ENCODE measurements at places on chromosomes 1 and 21.

- no peak for DNase-seq
Observed at GRCh38 chr1:108117945-108118902, 81.9 kb downstream of the SLC25A24 start.

GRCh38 chr1:246726255-246726679 is 2.1 kb downstream of the SCCPDH start:
- DNase-seq: no peak

GRCh38 chr21:21029164-21029563 is 31.0 kb downstream of the NCAM2 start:
- no peak for DNase-seq

- DNase-seq: no peak
Observed at GRCh38 chr1:88354256-88354655, 329.8 kb upstream of the PKN2 start.

- DNase-seq: no peak
Observed at GRCh38 chr1:200133123-200133522, 105.6 kb downstream of the NR5A2 start.

DNA sequence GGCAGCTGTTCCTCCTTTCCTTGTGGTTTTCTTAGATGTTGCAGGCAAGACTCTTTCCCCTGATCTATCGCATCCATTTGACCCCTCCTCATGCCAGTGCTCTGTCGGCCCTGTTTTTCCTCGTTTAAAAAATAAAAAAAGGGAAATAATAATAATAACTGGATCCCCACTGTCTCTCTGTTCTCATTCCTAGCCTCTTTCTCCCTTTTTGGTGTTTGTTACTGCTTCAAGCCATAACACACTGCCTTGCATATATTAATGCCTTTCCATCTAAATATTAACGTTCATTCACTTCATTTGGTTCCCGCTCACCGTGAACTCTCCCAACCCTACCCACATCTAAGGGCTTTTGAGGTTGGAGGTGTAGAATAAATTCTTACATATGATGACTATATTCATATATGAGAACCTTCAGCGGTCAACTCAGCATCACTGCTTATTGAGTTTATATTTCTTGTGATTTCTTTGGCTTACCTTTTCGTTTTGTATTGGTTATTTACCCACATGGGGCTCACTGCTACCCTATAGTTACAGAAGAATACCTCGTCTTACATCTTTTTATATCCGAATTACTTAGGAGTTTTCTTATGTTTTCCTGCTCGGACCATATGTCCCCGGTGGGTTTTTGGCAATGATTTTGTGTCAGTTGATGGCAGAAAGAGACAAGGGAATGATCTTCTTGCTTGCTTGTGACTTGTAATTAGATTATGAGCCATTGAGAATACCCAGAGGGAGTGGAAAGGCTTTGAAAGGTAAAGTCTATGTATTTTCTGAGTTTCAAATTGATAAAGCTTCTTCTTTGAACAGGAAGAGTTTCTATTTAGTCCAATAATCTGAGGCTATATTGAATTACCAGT is 805 bp downstream of the ATG4C start:
- DNase-seq: no peak

GRCh38 chr1:162328512-162328911 is 48.1 kb downstream of the SPATA46 start:
- DNase-seq: no peak

DNA sequence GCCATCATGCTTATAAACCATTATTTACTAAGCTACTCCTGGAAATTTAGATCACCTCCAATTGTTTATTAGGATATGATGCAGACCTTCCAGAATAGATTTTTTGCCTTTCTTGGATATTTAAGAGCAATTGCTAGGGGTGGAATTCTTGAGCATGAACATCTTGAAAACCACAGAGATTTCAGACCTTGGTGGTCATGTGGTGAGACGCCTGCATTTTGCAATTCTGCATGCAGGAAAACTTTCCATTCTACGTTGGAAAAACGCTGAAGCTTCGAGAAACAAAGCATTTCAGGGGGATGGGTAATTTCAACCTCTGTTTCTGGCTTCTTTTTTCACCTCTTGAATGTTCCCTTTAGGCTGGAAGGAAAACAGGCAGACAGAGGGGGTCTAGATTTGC is 596.3 kb downstream of the KIF26B start:
- DNase-seq: peak; percentile 88

- no peak for DNase-seq
Observed at GRCh38 chr1:56915960-56916359, 49.9 kb downstream of the C8B start.

- peak; percentile 89 for DNase-seq
Observed at GRCh38 chr1:39189592-39190041, 14.9 kb upstream of the MACF1 start.

- no peak for DNase-seq
Observed at GRCh38 chr1:230219174-230220067, 152.4 kb downstream of the GALNT2 start.

DNA sequence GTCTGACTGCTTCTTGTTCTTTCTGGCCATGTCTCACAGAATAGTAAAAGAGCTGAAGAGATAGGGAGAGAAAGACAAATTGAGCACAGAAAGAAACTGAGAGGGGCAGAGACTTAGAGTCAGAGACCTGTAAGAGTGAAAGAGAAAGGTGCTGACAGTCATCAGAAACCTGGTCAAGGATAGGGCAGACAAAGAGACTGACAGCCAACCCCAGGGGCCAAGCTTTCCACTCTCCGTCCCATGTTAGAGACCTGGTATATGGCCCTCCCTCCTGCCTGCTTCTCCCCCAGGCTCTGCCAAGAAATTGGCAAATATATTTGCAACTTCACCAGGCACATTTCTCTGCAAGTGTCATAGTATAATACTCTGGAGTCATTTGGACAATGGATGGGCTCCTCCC is 64.6 kb downstream of the RHBG start:
- DNase-seq: no peak

DNA sequence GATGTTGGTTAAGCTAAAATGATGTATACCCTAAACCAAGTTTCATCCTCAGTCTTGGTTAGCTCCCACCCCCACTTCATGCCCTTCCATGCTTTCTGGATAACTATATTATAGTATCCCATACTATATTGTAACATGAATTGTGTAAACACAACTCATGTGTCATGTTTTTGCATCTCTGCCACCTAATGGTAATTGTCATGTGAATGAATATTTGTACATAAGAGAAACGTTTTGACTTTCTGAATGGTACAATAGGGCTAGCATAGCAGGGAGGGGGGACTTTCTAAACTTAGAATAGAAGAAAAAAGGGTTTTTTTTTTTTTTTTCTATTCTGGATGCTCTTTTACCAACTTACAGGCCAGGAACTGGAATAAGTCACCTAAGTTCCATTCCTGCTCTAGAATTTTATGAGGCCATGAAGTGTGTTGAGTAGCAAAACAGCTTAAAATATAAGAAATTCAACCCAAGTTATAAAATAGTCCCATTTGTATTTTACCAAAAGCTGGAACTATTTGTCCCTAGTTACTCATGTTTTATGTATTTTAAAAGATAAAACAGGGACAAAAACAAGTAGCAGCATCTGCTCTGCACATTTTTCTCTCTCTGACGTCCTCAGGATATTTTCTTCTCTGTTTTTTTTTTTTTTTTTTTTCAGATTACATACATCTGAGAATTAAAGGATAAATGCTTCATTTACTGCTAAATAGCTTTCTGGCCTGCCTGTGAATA is 77.4 kb downstream of the HLX start:
- DNase-seq: no peak

DNA sequence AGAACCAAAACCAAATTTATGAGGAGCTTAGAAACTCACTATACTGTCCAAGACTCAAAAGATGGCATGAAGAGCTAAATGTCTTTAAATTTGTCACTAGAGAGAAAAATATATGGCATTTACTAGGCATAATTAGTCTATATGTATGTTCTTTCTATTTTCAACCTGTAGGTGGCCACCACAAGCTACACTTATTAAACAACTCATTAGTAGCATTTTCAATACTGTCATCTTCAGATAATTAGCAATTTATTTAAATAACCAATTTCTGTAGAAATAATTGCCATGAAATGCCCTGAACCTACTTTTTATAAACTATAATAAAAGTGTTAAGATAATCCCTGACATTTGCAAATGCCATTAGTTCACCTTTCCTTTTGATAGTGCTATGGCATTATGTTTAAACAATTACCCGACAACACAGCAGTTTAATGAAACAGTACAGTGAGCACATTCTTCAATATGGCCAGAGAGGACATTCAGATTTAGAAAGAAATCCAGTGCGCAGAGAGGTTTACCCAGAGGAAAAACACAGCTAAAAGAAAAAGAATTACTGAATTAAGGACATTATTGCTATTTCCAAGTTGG is 522.5 kb downstream of the PTBP2 start:
- peak; percentile 38 for DNase-seq

GRCh38 chr1:207833381-207833780 is 77.5 kb downstream of the CD34 start:
- no peak for DNase-seq

DNA sequence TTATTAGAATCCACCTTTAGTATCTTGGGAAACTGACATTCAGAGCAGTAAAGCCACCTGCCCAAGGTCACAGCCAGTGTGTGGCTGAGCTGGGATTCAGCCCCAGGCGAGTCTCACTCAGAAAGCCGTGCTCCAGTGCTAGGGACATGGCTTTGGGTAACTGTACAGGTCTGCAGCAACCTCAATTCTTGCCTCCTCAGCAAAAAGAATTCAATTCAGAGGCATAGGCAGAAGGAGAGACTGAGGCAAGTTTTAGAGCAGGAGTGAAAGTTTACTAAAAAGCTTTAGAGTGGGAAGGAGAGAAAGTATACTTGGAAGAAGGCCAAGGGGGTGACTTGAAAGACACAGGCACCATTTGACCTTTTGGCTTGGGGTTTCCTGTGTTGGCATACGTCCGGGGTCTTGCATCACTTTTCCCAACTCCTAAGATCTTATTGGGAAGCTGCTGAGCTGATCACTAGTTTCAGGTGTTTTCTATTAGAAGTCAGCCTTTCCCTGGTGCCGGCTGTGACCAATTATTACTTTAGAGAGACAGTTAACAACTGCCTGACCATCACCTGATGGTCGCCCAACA is 529.3 kb downstream of the MATN1 start:
- DNase-seq: no peak

- no peak for DNase-seq
Observed at GRCh38 chr1:34690269-34690668, 64.6 kb upstream of the GJB5 start.
